ENCODE measurements at places on chromosomes 12 and 14.

GRCh38 chr12:65335021-65335714 is 56.7 kb downstream of the MSRB3 start:
- no peak for DNase-seq

DNA sequence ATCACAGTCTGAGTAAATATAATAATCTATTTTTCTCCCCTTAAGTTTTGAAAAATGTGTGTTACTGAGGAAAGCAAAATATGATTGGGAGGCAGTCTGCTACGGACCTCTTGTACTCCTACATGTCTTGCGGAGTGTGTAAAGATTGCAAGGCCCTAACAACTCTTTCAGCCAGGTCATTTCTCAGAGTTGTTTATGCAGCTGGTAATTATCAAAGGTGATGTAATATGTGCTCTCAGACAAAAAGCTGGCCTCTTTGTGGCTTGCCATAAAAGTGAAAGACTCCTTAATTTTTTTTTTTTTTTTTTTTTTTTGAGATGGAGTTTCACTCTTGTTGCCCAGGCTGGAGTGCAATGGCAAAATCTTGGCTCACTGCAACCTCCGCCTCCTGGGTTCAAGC is 40.5 kb upstream of the MON2 start:
- no peak for DNase-seq

- DNase-seq: no peak
Measured at GRCh38 chr12:15116086-15116485, 105.1 kb downstream of the RERG start.

DNA sequence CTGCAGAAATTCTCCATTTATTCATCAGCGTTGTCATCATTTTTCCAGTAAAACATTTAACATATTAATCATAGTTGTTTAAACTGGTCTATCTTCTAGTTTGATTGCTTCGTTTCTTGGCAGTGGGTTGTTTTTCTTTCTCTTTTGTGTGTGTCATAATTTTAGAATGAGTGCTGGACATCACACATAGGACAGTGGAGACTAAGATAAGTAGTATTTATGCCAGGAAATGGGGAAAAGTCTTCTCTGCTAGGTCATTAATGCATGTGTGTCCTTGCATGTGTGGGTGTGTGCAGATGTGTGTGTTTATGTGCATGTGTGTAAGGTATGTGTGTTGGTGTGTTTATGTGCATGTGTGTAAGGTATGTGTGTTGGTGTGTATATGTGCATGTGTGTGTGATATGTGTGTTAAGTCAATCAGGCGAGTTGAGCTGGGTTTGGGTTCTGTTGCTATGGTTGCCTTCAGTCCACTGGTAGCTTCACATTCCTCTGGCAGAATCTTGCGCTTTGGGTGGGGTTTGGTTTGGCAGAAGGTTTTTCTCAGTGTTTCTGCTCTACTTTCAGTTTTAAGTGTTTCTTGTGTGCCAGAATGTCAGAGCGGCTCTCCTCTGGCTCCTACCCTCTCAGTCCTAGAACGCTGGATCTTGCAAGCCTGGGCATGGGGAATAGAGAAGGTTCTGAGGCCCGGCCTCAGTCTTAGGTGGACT is 7.8 kb upstream of the ADGRD1 start:
- no peak for DNase-seq

- DNase-seq: no peak
Measured at GRCh38 chr14:31205681-31206535, 1.7 kb downstream of the HECTD1 start.

DNA sequence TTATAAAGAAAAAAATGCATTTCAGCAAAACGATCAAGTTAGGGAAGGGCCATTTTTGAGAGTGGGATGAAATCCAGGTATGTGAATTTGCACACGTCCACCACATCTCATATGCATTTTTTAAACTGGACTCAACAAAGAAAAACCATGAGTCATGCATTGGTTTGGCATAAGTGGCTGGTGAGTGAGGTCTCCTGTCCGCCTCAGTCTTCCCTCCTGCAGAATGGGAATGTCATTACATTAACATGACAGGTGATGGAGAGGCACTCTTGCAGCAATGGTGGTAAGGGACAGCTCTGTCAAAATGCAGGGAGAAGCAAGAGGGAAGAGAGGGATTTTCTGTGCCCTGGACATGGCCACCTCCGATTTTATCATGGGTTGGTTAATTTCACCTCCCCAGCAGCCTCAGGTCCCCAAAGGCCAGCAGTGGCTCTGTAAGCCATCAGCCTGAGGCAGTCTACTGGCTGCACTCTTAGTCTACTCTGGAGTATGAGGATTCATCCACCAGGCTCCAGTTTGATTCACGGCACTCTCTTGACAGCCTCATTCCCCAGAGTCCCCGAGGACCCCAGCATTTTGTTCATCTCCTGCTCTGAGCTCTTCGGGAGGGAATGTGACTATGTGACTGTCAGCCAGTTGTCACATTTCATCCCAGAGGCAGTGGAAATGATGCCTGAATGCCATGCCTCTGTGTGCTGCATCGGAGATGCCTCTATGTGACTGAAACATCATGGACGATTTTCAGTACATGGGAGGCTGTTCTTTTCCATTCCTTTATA is 17.1 kb upstream of the PWP1 start:
- no peak for DNase-seq

GRCh38 chr14:70018230-70018629 is 139.0 kb downstream of the SMOC1 start:
- DNase-seq: no peak

DNA sequence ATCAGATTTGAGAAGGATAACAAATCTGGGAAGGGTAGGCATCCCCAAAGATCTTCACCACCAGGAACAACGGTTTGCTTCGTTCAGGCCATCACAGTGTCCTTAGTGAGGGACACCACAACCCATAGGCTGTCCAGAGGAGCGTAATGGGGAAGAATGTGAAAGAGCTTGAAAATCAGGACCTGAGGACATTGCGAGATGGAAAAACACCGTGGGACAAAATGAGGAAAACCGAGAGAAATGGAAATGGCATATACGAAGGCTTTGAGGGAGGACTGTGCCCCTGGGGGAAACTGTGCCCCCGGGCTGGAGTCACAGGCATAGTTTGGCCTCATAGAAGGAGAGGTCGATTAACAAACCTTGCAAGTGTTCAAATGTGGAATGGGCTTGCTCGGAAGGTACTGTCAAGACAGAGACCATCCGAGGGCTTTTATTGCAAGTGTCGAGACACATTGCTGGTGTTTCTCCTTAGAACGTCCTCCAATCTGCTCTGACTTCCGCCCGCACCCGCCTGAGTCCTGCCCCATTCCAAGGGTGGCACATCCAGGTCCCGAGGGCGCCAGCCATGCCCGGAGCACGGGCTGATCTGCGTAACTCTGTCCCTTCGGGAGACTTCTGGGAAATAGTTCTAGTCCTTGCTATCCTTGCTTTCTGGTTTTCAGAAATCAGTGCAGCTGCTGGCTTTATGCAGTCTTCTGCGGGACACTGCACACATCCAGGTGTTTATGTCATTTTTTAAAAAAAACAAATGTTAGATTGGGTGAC is 885 bp upstream of the PALS1 start:
- DNase-seq: peak; percentile 47

- DNase-seq: no peak
Measured at GRCh38 chr12:128312661-128313060, 45.7 kb downstream of the TMEM132C start.

- DNase-seq: no peak
Measured at GRCh38 chr12:15982071-15982470, 70.9 kb downstream of the DERA start.

DNA sequence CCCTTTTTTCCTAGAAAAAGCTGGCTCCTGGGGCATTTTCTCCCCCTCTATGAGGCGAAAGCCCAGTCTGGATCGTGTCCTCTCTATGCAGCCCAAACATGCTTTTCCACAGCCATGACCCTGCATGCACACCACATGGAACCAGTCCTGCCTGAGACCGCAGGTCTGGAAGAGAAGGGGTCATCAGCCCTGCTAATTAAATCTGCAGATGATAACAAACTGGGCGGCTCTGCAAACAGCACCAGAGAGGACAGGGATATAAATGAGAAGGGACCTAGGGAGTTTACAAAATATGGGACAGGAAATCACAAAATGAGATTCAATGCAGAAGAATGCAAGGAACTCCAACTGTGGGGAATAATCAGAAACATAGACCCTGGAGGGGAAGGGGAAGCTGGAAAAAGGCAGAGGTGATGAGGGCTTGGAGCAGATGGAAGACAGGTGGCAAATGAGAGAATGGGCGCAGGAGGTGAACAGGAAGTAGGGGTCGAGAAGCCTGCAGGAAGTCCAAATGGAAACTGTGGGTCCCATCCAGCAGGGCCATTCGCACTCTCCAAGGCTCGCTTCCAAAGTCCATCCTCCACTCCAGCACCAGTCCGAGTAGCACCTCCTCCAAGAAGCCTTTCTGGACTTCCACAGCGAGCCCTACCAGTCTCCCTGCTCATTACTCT is 76.3 kb downstream of the ANO2 start:
- no peak for DNase-seq

GRCh38 chr14:99600232-99600888 is 3.6 kb downstream of the CCDC85C start:
- DNase-seq: no peak

DNA sequence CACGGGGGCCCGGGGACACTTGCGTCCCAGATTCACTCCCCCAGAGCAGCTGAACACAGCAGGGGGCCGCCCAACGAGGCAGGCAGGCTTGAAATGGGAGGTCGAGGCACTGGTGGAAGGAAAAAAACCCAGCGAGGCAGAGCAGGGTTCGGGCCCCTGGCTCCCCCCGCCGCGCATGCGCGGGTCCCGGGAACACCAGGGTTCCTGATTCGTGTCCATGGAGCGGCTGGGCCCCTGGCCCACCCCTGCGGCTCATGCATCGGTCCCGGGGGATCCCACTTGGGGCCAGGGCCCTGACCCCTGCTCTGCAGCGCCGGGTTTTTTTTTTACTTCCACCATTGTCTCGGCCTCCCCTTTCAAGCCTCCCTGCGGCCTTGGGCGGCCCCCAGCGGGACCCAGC is 321.5 kb downstream of the ALG10 start:
- no peak for DNase-seq

DNA sequence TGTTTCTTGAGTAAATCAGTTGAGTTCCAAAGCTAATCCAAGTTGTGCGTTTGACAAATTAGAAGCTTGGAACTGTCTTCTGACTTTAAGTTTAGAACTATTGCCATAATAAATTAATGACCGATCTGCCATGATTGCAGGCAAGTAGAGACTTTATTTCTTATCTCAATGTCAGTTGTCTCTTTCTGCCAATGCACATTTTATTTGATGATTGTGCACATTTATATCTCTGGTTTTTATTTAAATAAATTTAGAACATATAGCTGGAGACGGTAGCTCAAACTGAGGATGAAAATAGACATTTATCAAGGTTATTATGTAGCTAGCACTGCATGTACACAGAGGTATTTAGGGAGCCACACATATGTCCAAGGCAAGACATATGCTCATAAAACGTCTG is 34.1 kb downstream of the SLCO1B1 start:
- no peak for DNase-seq

DNA sequence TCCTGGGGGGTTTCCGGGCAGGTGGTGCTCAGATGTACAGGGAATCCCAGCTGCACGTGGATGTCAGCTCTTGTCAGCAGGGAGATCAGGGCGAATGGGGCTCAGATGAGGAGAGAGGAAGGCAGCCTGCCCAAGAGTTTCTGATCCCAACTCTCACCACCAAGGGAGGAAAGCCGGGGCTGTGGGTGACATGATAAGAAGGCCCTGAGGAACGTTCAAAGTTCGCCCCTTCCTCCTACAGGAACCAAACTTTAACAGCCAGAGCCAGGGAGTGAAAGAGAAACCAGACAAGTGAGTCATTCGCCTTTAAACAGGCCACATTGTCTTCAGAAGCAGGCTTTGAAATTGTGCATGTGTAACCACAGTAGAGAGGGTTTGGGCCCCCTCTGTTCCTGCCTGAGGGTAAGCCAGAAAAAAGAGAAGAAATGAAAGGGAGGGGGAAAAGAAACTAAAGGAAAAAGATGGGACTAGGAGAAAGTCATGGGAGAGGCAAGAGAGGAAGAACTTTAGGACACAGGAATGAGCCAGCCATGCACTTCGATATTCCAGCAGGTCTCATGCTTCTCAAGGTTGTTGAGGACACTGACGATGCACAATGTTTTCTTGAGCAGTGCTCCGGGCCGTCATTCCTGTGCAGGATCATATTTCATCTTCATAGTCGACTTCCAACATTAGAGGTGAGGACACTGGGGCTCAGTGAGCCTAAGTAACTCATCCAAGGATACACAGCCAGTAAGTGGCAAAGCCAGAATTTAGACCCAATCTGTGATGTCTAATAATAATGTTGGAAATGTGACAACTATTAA is 691.4 kb upstream of the TBX3 start:
- peak; percentile 26 for DNase-seq

DNA sequence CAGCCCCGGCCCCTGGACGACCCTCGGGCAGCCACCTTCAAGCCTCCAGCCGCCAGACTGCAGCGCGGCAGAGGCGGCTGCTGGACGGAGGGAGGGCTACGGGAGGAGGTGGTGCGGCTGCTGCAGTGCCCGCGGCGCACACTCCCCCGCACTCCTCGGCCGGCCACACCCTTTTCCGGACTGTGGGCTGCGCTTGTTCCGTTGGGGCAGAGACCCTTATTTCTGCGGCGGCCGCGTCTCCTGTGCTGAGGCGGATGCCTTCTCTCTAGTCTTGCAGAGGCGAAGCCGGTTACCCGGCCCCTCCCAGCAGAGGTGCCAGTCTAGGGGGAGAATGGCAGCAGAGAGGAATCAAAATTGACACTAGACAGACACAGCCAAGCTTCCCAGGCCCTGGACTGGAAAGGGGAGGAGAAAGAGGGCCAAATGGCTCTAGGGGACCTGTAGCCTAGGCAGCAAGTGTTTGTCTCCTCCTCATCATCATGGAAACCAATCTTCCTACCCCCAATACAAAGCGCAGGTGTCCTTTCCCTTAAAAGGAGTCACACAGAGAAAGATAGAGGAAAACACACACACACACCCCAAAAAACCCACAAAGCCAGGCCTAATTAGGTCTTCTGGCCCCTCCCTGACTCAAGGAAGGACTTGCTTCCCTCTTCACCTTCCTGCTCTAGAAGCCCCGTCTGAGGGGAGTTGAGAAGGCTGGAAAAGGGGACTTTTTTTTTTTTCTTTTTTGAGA is 1.3 kb downstream of the ESYT1 start:
- DNase-seq: peak; percentile 84

DNA sequence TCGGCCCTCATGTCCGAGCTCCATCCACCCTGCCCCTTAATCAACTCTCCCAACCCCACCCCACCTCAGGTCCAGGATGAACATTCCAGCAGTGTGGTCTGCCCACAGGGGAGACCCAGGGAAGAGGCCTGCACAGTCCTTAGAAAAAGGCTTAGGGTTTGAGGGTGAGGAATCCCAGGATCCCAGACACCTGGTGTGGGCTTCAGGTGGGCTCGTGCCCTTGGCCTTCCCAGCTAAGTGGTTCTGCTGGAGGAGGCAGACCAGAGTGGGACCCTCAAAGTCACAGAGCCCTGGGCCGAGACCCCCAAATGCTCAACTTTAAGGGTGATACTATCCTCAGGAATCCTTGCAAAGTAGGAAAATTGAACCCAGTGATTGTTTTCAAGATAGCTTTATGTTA is 25.4 kb upstream of the PPP2R5C start:
- DNase-seq: no peak

GRCh38 chr12:91053951-91054715 is 3.7 kb downstream of the KERA start:
- no peak for DNase-seq

- no peak for DNase-seq
Measured at GRCh38 chr12:12331896-12332295, 18.1 kb downstream of the MANSC1 start.

Data from activated naive CD8-positive, alpha-beta T cell treated with anti-CD3 and anti-CD28 coated beads, Interleukin-2, amount 10 ng/mL, durations not matched to agents 7 days and 5 days (primary cell).